IMR-90 (cell line): ENCODE measurements at places on chromosomes 2 and 18. TPM values are rescaled to one million over a fixed set of nuclear protein-coding genes. Genes with fewer than 3 reads are reported as not detected.

ESPNL gene
- 1.4 and 2.0 TPM in 2 replicates for total RNA-seq

DTYMK gene
- total RNA-seq: 31.7 and 32.8 TPM in 2 replicates

CRACDL gene
- total RNA-seq: not detected in 2 replicates

CDKL4 gene
- total RNA-seq: 0.28 TPM in 1 of 2 replicates, not detected in the other

DNA sequence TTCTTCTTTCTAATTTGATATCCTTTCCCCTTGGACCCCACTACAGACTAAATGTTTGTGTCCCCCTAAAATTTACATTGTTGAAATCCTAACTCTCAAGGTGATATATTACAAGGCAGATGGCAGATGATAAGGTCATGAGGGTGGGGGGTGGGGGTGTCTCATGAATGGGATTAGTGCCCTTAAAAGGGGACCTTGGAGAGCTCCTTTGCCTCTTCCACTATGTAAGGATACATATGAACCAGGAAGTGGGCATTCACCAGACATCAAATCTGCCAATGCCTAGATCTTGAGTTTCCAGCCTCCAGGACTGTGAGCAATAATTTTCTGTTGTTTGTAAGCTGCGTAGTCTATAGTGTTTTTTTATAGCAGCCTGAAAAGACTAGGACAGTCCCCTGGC, 89.1 kb downstream of the PLA2R1 start:
- peaks cover 3% of the 10 kb centered on the region; the same call in 1 of the 2 replicates for H3K27me3 ChIP-seq
- no peaks in the 10 kb centered on the region for H3K36me3 ChIP-seq
- no peaks in the 10 kb centered on the region for H3K4me1 ChIP-seq
- no peak for DNase-seq

- DNase-seq: peak; percentile 89
- peak overlapping the region; percentile 81 for H3K27ac ChIP-seq
Measured at GRCh38 chr2:240250985-240251847, 110.8 kb upstream of the OTOS start.

DNA sequence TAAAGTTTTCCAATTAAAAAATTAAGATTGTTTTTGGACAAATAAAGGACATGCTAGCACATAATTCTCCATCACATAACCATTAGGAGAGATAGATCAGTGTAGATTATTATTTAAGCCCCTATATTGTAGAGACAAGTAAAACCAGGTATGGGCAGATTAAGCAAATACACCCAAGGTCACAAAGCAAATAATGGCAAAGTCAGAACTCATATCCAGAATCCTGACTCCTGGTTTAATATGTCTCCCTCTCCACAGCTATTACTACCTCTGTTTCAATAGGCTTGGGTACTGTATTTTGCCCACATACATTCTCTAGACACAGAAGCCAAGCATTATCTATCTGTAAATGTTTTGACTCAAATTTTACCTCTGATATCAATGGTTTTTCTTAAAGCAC, 282.3 kb downstream of the EPHA4 start:
- DNase-seq: no peak
- H3K4me1 ChIP-seq: peaks cover 1% of the 10 kb centered on the region; the same call in 1 of the 2 replicates
- H3K36me3 ChIP-seq: no peaks in the 10 kb centered on the region
- H3K27ac ChIP-seq: no peak overlapping the region
- H3K4me3 ChIP-seq: no peak overlapping the region
- peaks cover 2% of the 10 kb centered on the region; the same call in 1 of the 2 replicates for H3K27me3 ChIP-seq

GRCh38 chr2:60958361-60958760, 59.2 kb upstream of the PEX13 start:
- DNase-seq: peak; percentile 71
- H3K4me1 ChIP-seq: peaks cover 1% of the 10 kb centered on the region; the same call in 1 of the 2 replicates
- H3K27ac ChIP-seq: no peak overlapping the region
- no peak overlapping the region for H3K4me3 ChIP-seq

CCDC102B gene
- total RNA-seq: 0.54 and 1.7 TPM in 2 replicates

SALL3 gene
- total RNA-seq: not detected in 2 replicates

GRCh38 chr18:76788571-76789317, 33.6 kb upstream of the ZNF236 start:
- H3K4me3 ChIP-seq: no peak overlapping the region
- no peaks in the 10 kb centered on the region for H3K36me3 ChIP-seq
- H3K4me1 ChIP-seq: no peaks in the 10 kb centered on the region
- no peaks in the 10 kb centered on the region; the same call in 1 of the 2 replicates for H3K27me3 ChIP-seq
- H3K27ac ChIP-seq: no peak overlapping the region

INO80C gene
- 4.4 and 5.6 TPM in 2 replicates for total RNA-seq

GRCh38 chr18:57791192-57791591, 11.9 kb downstream of the ATP8B1 start:
- H3K36me3 ChIP-seq: no peaks in the 10 kb centered on the region
- H3K27me3 ChIP-seq: no peaks in the 10 kb centered on the region
- peaks cover 31% of the 10 kb centered on the region for H3K4me1 ChIP-seq
- DNase-seq: no peak

DNA sequence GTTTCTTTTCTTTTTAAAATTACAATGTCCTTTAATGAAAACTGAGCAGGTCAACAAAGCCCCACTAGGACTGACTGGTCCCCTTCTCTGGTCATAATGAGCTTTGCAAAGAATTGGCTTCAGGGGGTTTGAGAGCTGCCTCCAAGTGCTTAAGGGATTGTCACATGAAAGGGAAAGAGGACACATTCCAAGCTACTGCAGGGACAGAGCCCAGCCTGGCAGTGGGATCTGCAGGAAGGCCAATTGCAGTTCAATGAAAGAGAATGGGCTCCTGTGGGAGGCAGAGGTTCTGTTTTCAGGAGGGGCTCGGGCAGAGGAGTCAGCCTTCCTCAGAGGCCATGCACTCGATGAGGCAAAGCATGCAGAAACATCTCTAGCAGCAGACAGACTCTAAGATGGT, 84.1 kb upstream of the ACKR3 start:
- no peaks in the 10 kb centered on the region for H3K36me3 ChIP-seq
- H3K27me3 ChIP-seq: no peaks in the 10 kb centered on the region; the same call in 1 of the 2 replicates
- H3K4me3 ChIP-seq: no peak overlapping the region
- H3K4me1 ChIP-seq: no peaks in the 10 kb centered on the region
- no peak overlapping the region for H3K27ac ChIP-seq

ANKRD30BL gene
- total RNA-seq: not detected in 2 replicates

- H3K4me1 ChIP-seq: no peaks in the 10 kb centered on the region
- no peaks in the 10 kb centered on the region for H3K27me3 ChIP-seq
- DNase-seq: peak; percentile 47
- H3K4me3 ChIP-seq: no peak overlapping the region
- H3K36me3 ChIP-seq: no peaks in the 10 kb centered on the region
- no peak overlapping the region for H3K27ac ChIP-seq
Measured at GRCh38 chr2:179751163-179751809, 110.1 kb downstream of the ZNF385B start.

DNA sequence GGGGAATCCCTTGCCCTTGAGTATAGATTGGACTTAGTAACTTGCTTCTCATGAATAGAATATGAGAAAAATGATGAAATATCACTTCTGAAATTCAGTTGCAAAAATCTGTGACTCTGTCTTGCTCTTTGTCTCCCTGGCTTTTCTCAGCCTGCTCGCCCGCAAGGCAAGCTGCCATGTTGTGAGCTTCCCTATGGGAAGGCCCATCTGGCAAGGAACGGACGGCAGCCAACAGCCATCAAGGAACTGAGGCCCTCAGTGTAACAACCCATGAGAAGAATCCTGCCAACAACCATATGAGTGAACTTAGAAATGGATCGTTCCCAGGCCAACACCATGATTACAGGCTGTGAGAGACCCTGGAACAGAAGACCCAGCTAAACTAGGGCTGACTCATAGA, 58.4 kb upstream of the PGAP1 start:
- H3K4me3 ChIP-seq: no peak overlapping the region
- H3K4me1 ChIP-seq: peaks cover 4% of the 10 kb centered on the region; the same call in 1 of the 2 replicates
- no peaks in the 10 kb centered on the region for H3K27me3 ChIP-seq

DNA sequence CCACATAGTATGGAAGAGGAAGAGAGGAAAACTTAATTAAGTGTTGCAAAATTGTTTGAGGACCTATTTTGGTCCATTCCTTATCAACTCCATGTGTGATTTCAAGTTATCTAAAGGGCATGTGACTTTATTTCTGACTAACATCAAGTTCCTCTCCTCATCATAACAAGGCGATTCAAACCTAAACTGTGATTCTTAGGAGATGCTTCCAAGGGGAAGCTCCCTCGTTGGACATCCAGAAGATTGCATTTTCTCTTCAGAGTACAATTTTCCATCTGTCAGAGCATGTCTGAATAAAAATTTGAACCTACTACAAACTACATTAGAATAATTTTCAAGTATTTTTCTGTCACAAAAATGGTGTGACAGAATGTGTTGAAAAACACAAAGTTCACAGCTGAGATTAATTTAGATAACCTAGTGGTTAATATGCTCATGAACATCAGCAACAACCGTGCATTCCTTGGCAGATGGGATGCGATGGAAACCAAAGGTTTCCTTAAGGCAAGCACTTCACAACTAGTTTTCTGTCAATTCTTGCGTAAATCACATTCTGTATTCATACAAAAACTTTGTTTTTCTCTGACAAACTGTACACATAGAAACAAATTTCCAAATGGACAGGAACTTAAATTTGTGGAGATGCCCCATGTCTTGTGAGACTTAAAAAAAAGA, 4.2 kb downstream of the SFT2D3 start:
- H3K27ac ChIP-seq: peak overlapping the region; percentile 17; the same call in 1 of the 2 replicates
- H3K4me1 ChIP-seq: peaks cover 8% of the 10 kb centered on the region
- no peak overlapping the region for H3K4me3 ChIP-seq
- peak; percentile 56 for DNase-seq
- no peaks in the 10 kb centered on the region for H3K27me3 ChIP-seq

DNA sequence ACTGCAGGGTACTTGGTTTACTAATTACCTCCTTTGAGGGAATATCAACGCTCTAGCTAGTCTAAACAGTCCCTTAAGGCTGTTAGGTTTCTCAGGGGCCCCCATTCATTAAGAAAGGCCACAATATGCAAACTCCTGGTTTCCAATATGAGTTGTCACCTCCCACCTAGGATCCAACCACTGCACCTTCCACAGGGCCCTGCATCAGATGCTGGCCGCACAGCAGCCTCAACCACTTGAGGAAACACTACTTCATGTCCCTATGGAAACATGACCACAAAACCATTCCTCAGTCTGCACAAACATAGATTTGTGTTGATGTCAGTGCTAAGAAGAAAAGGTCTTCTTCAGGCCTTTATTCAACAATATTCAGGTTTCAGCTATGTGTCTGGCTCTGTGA, 40.9 kb downstream of the STAT4 start:
- no peak for DNase-seq
- no peaks in the 10 kb centered on the region for H3K36me3 ChIP-seq
- H3K27me3 ChIP-seq: no peaks in the 10 kb centered on the region
- no peak overlapping the region for H3K27ac ChIP-seq
- no peak overlapping the region for H3K4me3 ChIP-seq
- peaks cover 2% of the 10 kb centered on the region; the same call in 1 of the 2 replicates for H3K4me1 ChIP-seq

DNA sequence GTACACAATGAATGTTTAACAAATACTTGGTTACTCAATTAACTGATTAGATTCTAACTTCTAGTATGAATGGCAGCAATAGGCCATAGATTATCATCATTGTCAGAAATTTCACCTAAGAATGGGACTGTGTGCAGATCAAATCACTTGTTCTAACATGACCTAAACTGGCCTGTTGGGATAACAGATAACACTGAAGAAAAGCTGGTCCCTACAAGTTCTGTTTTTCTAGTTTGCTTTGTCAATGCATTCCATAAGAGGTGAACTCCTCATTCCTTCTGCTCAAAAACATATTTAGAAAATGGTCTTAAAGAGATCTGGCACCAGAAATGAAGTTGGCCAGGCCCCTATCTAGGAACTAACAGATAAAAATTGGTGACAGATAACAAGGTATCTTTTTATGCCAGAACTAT, 175.4 kb downstream of the THADA start:
- no peaks in the 10 kb centered on the region for H3K4me1 ChIP-seq
- no peaks in the 10 kb centered on the region; the same call in 1 of the 2 replicates for H3K27me3 ChIP-seq
- no peak for DNase-seq
- H3K36me3 ChIP-seq: no peaks in the 10 kb centered on the region; the same call in 1 of the 2 replicates
- no peak overlapping the region for H3K4me3 ChIP-seq
